Right lobe of liver (tissue), 6 donors: ENCODE measurements at places on chromosomes 5 and 9. TPM values are rescaled to one million over a fixed set of nuclear protein-coding genes. Genes with fewer than 3 reads are reported as not detected.
A peak's percentile ranks its signal among the peaks of the same experiment; 100 is the strongest.

DNA sequence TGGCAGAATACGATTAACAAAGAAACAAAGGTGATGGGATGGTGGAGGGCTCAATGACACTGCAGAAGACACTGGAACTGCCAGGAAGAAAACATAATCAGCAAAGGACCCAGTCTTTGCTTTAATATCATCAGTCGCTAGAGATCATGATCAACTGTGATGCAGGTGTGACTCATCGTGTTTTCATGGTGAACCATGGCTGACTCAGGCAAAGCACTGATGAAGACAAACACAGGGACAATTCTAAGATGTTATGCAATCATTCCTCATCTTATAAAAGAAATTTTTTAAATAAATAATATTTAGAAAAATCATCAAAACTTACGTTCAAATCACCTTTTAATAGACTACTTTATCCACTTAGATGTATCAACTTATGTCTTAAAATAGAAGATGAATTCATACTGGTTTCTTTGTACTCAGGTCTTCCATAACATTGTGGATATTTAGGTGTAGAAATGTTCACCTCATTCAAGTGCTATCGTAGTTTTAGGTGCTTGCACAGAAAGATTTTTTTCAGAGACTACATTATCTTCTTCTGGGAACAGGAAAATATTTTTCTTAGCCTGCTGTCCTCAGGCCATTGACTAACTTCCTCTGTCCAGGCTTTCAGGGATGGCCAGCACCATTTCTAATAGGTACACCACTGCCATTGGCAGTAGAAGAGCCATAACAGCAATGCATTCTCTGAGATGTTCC, 673.4 kb upstream of the MEF2C start:
- H3K36me3 ChIP-seq, result no peaks in the 10 kb centered on the region
- H3K4me1 ChIP-seq, result no peaks in the 10 kb centered on the region
- no peak overlapping the region for H3K4me3 ChIP-seq
- no peak overlapping the region for H3K27ac ChIP-seq

GRCh38 chr9:88580961-88581360, 46.0 kb downstream of the NXNL2 start:
- no peak overlapping the region for H3K4me3 ChIP-seq
- H3K4me1 ChIP-seq, result no peaks in the 10 kb centered on the region
- H3K27ac ChIP-seq, result no peak overlapping the region
- H3K36me3 ChIP-seq, result no peaks in the 10 kb centered on the region
- H3K27me3 ChIP-seq, result no peaks in the 10 kb centered on the region

- no peaks in the 10 kb centered on the region for H3K27me3 ChIP-seq
- DNase-seq, result no peak
- H3K4me1 ChIP-seq, result no peaks in the 10 kb centered on the region
- no peaks in the 10 kb centered on the region for H3K36me3 ChIP-seq
- no peak overlapping the region for H3K4me3 ChIP-seq
- H3K27ac ChIP-seq, result no peak overlapping the region
These were observed 61.0 kb upstream of the NEK6 start for GRCh38 chr9:124196814-124197176.

DNA sequence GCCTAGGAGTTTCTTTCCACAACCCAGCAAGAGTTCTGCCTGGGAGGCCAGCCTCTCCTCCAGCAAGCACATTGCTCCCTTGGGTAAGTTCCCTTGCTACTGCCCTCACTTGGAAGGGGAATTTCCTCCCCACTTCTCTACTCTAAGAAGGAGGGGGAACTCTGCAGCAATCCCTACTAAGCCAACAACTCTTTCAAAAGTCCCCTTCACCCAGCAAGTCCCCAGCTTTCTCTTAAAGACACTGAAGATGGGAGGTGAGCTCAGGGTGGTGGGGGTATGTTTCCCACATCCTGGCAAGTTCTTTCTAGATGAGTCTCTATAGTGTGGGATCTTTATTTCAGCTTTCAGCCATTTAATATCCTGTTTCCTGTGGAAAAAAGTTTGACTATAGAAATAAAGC, 49.0 kb downstream of the PDE8B start:
- H3K27ac ChIP-seq, result no peak overlapping the region
- no peaks in the 10 kb centered on the region for H3K4me1 ChIP-seq
- DNase-seq, result no peak
- no peaks in the 10 kb centered on the region for H3K27me3 ChIP-seq

- DNase-seq, result no peak
- no peaks in the 10 kb centered on the region for H3K4me1 ChIP-seq
- no peak overlapping the region for H3K4me3 ChIP-seq
- H3K36me3 ChIP-seq, result no peaks in the 10 kb centered on the region
These were observed 197.6 kb downstream of the KDM4C start for GRCh38 chr9:6955251-6955921.

GRCh38 chr9:113583511-113584427, 120.2 kb downstream of the RGS3 start:
- H3K36me3 ChIP-seq, result no peaks in the 10 kb centered on the region
- no peaks in the 10 kb centered on the region for H3K27me3 ChIP-seq
- no peak overlapping the region for H3K27ac ChIP-seq
- peak; percentile 47 for DNase-seq
- no peak overlapping the region for H3K4me3 ChIP-seq
- peaks cover 24% of the 10 kb centered on the region for H3K4me1 ChIP-seq

DNA sequence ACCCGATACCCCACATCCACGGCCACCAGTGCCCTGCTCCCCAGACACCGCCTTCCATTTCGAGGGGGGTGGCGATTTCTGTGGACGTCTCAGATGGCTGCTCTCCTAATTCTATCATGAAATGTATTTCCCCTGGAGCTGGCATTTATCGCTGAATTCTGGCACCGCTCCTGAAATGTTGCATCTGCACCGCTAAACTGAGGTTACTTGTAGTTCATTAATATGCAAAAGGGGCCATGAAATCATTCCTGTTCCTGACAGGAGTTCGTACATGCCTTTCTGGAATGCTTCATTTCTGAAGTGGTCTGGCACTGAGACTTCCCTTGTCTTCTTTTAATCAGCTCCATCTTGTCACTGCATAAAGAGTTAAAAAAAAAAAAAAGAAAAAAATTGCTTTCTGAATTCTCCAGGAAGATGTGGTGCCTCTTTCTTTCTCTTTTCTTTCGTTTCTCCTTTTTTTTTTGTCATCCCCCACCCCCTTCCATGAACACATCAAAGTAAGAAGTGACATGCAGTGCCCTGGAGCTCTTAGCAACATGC, 97.7 kb upstream of the SMARCA2 start:
- H3K27me3 ChIP-seq, result no peaks in the 10 kb centered on the region
- no peaks in the 10 kb centered on the region for H3K4me1 ChIP-seq
- H3K36me3 ChIP-seq, result no peaks in the 10 kb centered on the region
- H3K27ac ChIP-seq, result no peak overlapping the region
- no peak for DNase-seq

GRCh38 chr5:59019078-59019477, 436.2 kb downstream of the RAB3C start:
- DNase-seq, result no peak
- H3K27me3 ChIP-seq, result no peaks in the 10 kb centered on the region
- H3K4me3 ChIP-seq, result no peak overlapping the region
- H3K36me3 ChIP-seq, result no peaks in the 10 kb centered on the region

GRCh38 chr9:129936222-129936621, 101.0 kb downstream of the USP20 start:
- H3K4me3 ChIP-seq, result no peak overlapping the region
- no peaks in the 10 kb centered on the region for H3K27me3 ChIP-seq
- H3K36me3 ChIP-seq, result no peaks in the 10 kb centered on the region
- H3K27ac ChIP-seq, result peak overlapping the region; percentile 38
- peaks cover 31% of the 10 kb centered on the region for H3K4me1 ChIP-seq
- peak; percentile 76 for DNase-seq

DNA sequence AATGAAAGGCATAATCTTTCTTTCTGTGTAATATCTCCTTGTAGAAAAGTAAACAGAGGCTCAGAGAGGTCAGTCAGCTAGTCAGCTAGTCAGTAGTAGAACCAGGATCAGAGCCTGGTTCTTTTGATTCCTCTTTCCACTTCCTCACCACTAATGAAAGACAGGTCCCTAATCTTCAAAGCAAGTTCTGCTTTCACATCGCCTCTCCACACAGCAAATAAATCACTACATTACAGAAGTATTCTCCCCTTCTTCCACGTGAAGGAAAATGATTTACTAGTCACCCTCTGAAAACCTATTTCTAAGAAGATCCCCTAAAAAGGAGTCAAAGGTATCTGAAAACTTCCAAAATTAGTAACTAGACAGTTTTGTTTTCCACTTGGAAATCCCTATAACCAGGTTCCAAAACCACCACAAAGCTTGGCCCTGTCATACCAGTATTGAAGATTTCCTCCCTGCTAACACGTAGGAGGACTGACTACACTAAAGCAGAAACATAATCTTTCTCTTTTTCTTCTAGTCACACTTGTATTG, 140.5 kb upstream of the TARS1 start:
- no peaks in the 10 kb centered on the region for H3K4me1 ChIP-seq
- H3K4me3 ChIP-seq, result no peak overlapping the region
- no peak overlapping the region for H3K27ac ChIP-seq
- no peaks in the 10 kb centered on the region for H3K36me3 ChIP-seq
- H3K27me3 ChIP-seq, result no peaks in the 10 kb centered on the region

- H3K4me1 ChIP-seq, result no peaks in the 10 kb centered on the region
- no peaks in the 10 kb centered on the region for H3K36me3 ChIP-seq
- no peak overlapping the region for H3K4me3 ChIP-seq
- no peak overlapping the region for H3K27ac ChIP-seq
These were observed 166.2 kb upstream of the ACO1 start for GRCh38 chr9:32218100-32218767.

DNA sequence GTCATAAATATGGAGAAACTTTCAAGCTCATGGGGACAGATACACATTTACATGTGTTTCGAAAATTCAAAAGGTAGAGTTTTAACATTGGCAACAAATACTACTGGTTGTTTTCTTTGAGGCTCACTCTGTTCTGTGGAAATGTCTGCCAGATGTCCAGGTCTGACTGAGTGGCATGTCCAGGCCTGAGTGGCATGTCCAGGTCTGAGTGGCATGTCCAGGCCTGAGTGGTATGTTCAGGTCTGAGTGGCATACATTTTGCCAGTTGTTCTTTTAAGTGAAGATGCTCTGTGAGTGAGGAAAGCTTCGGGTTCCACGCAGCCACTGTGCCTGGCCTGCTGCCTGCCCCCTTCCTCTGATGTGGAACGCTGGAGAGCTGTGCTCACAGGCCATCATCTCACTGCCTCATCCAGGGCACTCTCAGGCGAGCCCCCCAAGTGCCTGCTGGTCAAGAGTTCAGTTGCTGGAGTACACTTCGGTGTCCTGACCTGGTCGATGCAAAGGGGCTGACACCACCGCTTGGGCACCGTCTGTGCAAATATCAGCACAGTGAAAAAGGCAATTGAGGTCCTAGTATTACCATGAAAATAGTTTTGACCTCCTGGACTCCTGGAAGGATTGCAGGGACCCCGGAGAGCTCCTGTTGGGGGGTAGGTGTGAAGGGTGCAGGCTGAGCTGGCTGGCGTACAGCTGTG, 89.9 kb downstream of the EHMT1 start:
- no peak overlapping the region for H3K27ac ChIP-seq
- H3K4me3 ChIP-seq, result no peak overlapping the region
- no peaks in the 10 kb centered on the region for H3K27me3 ChIP-seq
- no peak for DNase-seq
- no peaks in the 10 kb centered on the region for H3K4me1 ChIP-seq

DNA sequence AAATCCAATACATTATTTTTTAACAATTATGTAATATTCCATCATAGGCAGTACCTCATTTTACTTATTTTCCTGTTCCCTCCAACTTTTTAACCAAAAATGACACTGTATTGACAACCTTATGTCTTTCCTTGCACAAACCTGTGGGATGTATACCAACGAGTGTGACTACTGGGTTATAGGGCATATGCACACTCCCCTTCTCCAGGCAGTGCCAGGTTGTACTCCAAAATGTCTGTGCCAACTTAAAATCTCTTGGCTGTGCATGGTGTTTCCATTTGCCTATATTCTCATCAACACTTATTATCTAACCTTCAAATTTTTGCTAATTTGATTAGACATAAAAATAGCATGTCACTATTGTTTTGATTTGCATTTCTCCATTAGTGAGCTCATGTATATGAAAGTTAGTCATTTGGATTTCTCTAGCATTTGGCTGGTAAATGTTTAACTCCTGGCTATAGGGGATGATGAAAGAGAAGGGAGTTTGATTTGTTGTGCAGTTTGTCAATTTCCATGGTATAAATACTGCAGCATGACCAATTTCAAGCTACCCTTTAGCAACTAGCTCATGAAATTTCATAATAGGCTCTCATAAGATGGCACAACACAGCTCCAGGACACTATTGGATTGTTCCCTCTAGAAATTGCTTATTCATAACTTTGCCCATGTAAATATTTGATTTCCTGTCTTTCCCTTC, 129.9 kb downstream of the BAAT start:
- DNase-seq, result no peak
- peak overlapping the region; percentile 55 for H3K27ac ChIP-seq
- H3K36me3 ChIP-seq, result no peaks in the 10 kb centered on the region

DNA sequence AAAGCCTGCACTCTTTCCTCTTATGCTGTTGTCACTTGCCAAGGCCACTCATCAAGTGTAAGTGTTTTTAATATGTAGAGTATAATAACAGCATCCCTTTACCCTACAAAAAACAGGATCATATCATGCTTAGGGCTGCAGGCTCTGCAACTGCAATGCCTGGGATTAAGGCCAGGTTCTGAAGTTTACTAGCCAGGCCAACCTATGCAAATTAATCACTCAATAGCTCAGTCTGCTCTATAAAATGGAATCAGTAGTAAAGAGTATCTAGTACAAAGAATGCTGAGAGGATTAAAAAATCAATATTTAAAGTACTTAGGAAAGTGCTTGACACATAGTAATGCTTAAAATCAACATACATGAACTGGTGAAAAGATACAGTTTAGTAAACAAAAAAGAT, 253.3 kb downstream of the EDIL3 start:
- DNase-seq, result no peak
- H3K27ac ChIP-seq, result no peak overlapping the region
- no peaks in the 10 kb centered on the region for H3K27me3 ChIP-seq
- no peak overlapping the region for H3K4me3 ChIP-seq
- no peaks in the 10 kb centered on the region for H3K36me3 ChIP-seq
- no peaks in the 10 kb centered on the region for H3K4me1 ChIP-seq

DNA sequence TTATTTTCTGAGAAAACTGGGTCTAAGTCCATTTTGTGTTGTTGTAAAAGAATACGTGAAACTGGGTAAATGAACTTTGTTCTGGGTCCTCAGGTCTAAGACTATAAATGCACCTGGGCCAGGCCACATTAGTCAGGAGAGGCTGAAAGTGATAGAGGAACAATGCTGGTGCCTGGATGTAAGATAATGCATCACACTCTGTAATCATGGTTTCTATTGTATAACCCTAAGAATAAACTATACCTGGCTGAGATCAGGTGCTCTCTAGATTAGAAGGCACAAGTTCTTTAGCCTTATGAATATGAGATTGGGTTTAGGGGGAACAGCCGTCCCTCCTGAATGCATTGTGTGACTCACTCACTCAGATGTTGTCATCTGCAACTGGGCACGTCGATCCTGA, 675.5 kb downstream of the HTR1A start:
- no peaks in the 10 kb centered on the region for H3K27me3 ChIP-seq
- H3K4me3 ChIP-seq, result no peak overlapping the region
- H3K36me3 ChIP-seq, result no peaks in the 10 kb centered on the region
- H3K4me1 ChIP-seq, result no peaks in the 10 kb centered on the region
- H3K27ac ChIP-seq, result no peak overlapping the region

- no peaks in the 10 kb centered on the region for H3K27me3 ChIP-seq
- no peak for DNase-seq
- H3K4me1 ChIP-seq, result no peaks in the 10 kb centered on the region
- no peak overlapping the region for H3K27ac ChIP-seq
- no peaks in the 10 kb centered on the region for H3K36me3 ChIP-seq
These were observed 154.7 kb downstream of the FAM114A2 start for GRCh38 chr5:153883854-153884611.

TLR4 gene
- 11.9 TPM for total RNA-seq

PCDHGA5 gene
- total RNA-seq, result 0.32 TPM

POLK gene
- total RNA-seq, result 13.4 TPM

TAF11L7 gene
- total RNA-seq, result not detected

GFI1B gene
- total RNA-seq, result 0.39 TPM
